ENCODE measurements at places on chromosomes 13 and 19. TPM values are rescaled to one million over a fixed set of nuclear protein-coding genes. Genes with fewer than 3 reads are reported as not detected.

Gene DACT3
- 0.64 TPM for total RNA-seq

Gene TTC9B
- total RNA-seq = not detected

DNA sequence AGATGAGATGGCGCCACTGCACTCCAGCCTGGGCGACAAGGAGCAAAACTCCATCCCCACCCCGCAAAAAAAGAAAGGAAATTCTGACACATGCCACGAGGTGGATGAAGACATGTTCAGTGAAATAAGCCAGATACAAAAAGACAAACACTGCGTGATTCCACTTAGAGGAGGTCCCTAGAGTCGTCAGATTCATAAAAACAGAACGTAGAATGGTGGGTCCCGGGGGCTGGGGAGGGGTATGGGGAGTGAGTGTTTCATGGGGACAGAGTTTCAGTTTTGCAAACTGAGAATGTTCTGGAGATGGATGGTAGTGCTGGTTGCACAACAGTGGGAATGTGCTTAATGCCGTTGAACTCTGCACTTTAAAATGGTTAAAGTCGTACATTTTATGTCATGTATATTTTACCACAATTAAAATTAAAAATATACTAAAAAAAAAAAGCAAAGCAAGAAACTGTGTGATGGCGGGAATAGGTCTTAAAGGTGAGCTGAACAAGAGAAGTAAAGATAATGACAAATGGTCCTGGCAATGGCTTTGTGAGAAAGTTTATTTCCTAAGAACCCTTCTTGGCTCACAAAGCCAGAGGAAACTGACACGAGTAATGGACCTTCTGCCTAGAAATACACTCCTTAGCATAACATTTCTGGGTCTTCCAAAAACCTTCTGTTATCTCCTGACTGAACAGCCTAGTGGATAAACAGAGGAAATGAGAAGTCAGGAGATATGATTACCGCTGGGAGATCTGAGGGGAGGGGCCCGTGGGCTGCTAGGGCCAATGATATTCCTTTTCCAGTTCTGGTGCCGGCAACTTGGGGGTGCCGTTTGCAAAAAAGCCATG lies 4.2 kb upstream of the SPC24 start:
- no peak for DNase-seq

- DNase-seq = no peak
These were observed 2.6 kb downstream of the SIGLEC5 start for GRCh38 chr19:51627491-51628138.

GRCh38 chr19:16234552-16235445 lies 37.1 kb downstream of the AP1M1 start:
- DNase-seq = no peak

DNA sequence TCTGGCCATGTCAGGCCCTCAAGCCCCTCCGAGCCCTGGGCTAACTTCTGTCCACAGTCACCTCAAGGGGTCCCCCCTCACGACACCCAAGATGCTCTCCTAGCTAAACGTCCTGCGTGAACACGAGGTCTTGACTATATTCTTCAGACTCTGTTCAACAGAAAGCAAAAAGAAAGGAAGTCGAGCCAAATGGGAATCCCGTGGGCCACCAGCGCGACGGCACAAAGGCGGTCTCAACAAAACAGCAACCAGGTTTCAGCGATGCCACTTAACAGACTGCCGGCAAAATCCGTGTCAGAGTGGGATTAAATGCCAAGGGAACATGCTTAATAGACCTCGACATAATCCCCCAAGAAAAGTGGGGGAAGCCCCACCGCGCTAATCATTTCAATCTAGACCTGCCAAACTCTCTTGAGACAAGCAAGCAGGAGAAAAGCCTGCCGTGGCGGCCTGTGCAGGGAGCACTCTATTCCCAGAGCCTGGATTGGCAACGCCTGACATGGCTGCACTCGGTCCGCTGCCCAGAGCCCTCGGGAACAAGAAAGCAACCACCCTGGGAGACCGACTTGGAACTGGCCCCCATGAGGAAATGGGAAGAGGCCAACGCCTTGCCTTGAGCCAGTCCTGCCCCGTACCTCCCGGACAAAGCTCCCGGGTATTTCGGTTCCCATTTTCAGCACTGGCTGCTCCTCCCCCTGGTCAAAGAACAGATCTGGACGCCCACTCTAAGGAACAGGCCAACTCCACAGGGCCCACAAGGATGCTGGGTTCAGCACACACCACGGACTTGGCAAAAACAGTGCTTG lies 16.0 kb downstream of the ZC3H4 start:
- DNase-seq = no peak

DNA sequence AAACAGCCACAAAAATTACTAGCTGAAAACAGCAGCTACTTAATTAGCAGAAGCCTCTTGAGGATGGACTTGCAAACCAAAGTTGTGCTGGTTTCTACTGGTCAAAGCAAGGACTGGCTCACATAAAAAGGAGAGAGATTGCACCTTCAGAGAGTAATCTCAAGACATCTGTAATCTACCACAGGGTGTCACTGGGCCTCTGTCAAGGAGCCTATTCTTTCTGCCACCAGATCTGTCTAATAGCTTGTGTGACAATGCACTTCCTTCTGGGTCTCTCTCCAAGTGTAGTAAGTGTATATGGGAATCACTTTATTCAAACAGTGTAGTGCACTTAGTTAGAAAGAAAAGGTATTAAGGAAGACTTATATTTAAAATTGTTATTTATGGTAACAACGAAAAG lies 24.4 kb upstream of the ZNF561 start:
- no peak for DNase-seq

- DNase-seq = no peak
These were observed 32.1 kb downstream of the LYL1 start for GRCh38 chr19:13070425-13071140.

- no peak for DNase-seq
These were observed 232.7 kb downstream of the KLF12 start for GRCh38 chr13:73901324-73902068.
